ENCODE measurements at places on chromosomes 12 and 14.

DNA sequence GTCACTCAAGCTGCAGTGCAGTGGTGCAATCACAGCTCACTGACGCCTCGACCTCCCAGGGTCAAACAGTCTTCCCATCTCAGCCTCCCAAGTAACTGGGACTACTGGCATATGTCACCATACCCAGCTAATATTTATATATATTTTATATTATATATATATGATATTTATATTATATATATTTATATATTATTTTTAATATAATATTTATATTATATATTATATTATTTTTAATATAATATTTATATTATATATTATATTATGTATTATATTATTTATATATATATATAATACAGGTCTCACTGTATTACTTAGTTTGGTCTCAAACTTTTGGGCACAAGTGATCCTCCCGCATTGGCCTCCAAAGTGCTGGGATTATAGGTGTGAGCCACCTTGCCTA is 9.4 kb downstream of the ZNF84 start:
- DNase-seq = no peak

DNA sequence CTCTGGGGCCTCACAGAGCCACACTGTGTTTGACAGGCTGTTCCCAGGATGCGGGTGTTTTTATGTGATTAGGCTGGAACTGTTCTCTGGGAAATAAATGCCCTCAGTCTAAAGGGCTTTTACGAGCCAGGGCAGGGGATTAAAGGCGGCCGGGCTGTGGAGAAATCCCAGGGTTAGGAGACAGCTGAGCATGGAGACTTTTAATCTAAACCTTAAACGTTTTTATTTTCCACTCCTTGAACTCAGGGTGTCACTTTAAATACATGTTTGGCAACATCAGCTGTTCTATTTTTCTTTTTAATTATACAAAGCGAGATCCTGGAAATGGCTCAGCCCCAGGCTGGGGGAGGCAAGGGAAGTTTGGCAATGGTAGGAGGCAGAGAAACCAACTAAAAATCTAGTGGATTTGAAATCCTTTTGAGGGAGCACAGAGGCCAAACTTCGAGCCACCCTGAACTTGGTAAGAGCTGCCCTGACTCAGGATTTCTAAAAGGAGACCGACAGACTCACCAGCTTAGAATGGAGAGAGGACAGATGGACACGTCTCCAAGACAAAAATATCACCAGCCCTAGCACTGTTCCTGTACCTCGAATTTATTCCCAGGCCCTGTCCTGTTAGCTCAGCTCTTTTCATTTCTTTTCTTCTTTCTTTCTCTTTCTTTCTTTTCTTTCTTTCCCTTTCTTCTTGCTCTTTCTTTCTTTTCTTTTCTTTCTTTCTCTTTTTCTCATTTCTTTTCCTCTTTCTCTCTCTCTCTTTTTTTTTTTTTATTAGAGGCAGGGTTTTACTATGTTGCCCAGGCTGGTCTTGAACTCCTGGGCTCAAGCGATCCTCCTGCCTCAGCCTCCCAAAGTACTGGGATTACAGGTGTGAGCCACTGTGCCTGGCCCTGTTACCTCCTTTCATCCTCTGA is 15.8 kb upstream of the ORAI1 start:
- no peak for DNase-seq

GRCh38 chr12:105107171-105107493 is 399 bp upstream of the WASHC4 start:
- DNase-seq = peak; percentile 79

DNA sequence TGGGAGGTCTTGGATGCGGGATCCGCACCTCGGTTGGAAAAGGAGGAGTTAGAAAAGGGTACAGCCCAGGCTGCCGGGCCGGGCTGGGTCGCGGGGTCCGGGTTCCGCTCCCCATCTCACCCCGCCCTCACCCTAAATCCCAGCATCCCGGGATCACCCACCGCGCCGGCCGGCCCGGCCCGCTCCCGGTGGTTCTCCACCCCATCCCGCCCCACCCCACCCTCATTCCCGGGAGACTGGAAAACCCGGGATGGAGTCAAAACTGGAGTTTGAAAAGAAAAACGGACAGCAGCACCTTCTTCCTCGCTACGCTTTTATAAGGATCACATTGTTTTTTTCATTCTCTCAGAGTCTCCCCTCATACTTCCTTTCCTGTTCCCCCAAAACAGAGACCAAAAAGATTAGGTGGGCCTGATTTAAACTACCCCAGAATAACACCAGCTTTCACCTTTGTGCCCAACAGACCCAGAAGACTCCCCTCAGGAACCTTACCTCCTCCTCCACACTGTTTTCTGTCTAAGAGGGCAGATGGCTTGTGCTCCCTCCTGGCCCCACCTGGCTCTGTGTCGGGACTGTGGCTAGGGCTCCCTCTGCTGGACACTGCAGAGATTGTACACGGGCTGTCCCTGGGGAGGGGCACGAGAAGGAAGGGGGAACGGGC is 2.8 kb downstream of the GLI1 start:
- peak; percentile 86 for DNase-seq

- DNase-seq = no peak
These were observed 565 bp downstream of the CEP83 start for GRCh38 chr12:94458877-94459727.

Data from spinal cord (tissue), 10 donors.